ENCODE measurements at places on chromosomes 6 and 20.

- no peak for DNase-seq
Measured at GRCh38 chr6:86978251-86978650, 40.9 kb downstream of the HTR1E start.

DNA sequence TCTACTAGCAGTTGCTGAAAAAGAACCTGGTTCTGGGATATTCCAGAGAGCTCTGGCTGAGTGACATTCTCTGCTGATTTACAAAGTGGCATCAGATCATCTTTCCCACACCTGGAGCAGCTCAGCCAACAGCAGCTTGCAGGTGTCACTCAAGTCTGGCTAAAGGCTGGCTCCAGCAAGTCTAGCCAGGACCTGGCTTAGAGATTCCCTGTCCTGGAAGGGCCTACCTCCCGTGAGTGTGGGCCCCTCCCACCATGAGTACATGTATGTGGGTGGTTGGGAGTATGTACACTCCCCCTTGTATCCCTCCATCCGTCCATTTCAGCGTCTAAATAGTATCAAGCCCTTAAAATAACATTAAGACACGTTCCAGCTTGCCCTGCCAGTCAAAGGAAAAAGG, 539.3 kb upstream of the ID4 start:
- no peak for DNase-seq

- DNase-seq = no peak
Measured at GRCh38 chr6:16301511-16301910, 63.1 kb downstream of the GMPR start.

DNA sequence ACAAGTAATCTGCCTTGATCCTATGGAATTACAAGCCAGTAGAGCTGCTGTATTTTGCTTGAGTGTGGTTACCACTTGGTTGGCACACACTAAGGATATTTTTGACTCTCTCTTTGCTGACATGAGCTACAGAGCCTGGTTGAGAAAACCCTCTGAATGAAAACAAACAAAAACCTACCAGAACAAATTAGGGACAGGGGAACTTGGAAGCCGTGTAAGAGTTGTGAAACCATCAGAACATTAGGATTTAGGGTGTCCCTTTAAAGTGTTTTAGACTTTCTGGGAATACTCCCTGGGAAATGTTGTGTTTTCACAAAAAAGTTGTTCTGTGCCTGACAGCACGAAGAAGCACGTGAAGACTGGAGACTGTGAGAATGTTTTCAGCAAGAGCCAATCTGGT, 20.5 kb upstream of the PDE7B start:
- no peak for DNase-seq

DNA sequence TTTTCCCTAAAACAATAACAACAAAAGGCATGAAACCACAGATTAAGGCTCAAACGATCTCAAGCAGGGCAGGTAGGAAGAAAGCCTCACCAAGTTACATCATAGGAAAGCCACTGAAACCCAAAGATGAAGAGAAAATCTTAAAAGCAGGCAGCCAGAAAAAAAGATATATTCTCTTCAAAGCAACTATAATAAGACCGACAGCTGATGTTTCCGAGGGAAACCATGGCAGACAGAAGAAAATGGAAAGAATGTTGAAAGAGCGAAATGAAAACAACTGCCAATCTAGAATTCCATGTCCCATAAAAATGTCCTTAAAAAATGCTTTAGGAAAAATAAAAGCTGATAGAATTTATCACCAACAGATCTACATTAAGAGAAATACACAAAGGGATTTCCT, 161.5 kb upstream of the THBS2 start:
- DNase-seq = no peak

DNA sequence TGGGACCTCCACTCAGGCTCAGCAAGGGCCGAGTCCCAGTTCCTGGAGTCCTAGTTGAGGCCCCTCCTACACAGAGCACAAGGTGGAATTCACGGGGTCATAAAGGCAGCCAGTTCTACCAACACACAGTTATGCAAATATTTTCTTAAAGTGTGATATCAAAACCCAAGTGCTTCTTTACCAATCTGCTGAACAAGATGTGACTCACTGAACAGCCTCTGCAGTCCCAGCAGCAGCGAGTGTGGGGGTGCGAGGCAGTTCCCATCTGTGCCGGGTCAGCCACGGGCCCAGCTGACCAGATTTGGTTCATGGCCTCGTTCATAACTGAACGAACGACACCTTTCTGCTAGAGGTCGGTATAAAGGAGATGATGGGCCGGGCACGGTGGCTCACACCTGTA, 4.5 kb upstream of the TCEA2 start:
- DNase-seq = peak; percentile 45

DNA sequence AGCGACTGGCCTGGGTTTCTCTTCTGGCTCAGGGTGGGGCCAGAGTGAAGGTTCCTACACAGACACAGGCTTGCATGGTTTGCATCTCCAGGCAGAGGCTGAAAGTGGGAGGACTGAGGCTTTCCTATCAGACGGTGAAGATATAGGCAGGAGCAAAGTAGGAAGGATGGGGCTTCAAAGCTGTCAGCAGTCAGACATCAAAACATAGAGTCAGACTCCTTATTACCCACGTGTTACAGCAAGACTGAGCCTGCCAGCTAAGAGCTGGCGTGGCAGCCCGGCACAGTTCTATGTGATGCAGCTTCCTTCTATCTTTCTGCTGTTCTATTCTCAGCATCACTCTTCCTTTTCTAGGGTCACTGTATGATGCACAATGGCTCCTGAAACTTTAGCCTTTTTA, 445.1 kb downstream of the DOK5 start:
- no peak for DNase-seq

GRCh38 chr6:2182251-2182650, 63.2 kb downstream of the GMDS start:
- no peak for DNase-seq

DNA sequence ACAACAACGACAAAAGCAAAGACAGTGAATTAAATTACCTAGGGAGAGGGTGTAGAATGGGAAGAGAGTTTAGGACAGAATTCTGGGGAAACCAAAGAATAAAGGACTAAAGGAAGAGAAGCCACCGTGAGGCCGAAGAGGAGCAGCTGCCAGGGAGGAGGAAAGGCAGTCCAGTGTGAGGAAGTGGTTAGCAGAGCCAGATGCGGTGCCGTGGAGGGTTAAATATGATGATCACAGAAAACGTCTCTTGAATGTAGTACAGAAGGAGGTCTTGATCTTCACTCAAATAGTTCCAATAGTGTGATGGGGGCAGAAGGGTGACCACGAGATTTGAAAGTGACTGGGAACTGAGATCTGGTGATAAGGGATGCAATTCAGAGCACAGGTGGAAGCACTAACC, 67.7 kb downstream of the TMEM244 start:
- DNase-seq = no peak

DNA sequence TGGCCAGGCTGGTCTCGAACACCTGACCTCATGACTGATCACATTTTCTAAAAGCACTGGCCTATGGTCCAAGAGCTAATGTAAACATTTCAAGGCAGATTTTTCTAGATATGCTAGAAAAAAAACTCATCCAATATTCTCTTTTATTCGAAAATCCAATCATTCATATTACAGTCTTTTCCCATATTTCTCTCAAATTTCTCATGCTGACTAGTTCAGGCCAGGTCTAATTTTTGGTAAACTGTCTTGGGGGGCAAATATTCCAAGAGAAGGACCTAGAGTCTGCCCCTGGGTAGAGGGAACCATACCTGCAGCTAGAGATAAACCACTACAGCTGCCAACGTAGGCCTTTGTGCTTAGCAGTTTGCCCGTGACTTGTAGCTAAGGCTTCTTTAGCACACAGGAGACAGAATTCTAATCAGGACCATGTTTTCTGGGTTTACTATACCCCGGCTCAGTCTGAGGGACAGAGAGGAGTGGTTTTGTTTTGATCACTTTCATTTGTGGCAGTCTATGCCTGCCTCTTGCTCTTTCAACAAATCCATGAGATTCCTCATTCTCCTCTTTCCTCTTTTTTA, 71.8 kb upstream of the CITED2 start:
- DNase-seq = no peak

DNA sequence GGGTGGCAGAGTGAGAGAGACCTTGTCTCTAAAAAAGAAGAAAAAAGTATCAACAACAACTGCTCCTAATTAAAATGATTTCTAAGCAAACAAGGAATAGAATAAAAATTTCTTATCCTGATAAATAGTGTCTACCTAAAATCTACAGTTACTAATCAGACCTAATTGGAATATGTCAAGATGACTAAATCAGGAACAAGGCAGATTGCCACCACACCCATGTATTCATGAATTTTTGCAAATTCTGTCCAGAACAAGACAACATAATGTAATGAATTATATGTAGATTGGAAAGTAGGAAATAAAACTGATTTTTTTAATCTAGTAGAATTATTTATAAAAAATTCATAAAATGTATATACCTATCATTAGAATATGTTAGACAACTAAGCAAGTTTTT, 339.8 kb downstream of the NKAIN2 start:
- DNase-seq = no peak

DNA sequence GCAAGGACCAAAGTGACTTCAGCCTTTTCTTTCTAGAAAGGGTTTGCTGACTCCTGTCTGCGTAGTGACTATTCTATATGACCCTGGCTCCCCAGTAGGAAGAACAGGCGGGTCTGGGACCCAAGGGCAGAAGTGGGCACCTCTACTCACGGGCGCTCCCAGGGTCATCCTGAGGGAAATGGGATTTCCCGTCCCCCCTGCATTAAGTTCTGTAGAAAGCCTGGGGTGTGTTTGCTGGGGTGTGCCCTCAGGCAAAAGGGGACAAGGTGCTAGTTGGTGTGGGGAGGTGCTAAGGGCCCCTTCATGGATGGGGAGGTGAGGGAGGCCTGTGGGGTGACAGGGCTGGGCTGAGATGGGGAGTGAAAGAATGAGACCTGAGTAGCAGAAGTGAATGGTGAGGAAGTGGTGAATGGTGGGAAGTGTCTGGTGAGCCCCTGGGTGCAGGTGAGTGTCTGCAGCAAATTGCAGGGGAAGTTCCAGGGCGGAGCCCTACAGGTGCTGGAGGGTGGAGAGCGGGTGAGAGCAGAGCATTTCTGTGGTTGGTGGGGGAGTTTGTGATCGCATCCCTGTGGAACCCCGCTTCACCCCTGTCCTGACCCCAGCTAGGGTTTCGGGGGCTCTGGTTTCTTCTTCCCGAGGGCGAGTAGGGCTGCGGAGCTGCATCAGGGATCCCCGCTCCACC, 21.1 kb downstream of the RAET1L start:
- no peak for DNase-seq

- DNase-seq = peak; percentile 78
Measured at GRCh38 chr6:37058084-37058586, 52.7 kb downstream of the FGD2 start.

- DNase-seq = no peak
Measured at GRCh38 chr6:30470968-30471367, 18.3 kb upstream of the HLA-E start.

- no peak for DNase-seq
Measured at GRCh38 chr6:36815962-36816735, 23.1 kb downstream of the CPNE5 start.

DNA sequence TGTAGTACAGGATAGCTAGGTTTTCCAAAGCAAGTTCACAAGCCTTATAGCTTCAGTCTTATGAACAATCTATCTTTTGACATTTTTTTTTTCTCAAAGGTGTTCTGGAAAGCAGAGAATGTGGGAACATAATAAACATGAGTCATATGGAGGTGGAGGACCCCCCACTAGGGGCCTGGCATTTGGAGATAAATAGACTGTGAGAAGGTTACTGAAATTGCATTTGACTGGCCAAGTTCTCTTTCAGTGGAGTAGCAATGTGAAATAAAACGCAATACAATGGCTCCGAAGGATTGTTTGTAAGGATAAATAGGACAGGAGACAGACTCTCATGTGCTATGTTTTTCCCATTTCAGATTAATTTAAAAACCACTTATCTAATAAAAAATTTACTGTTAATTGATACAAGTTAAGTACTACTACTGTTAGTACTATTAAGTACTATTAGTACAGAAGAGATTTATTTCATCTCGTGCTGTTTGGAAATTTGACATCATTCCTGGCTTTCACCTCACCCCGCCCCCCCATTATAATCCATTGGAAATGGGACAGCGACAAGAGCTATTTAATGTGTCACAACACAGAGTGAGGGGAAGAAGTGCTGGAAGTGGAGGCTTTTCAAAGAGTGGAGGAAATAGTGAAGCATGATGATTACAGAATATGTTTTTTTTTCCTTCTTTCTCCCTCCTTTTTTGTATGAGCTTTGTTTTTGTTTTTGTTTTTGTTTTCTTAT, 122.6 kb upstream of the ID4 start:
- DNase-seq = no peak

DNA sequence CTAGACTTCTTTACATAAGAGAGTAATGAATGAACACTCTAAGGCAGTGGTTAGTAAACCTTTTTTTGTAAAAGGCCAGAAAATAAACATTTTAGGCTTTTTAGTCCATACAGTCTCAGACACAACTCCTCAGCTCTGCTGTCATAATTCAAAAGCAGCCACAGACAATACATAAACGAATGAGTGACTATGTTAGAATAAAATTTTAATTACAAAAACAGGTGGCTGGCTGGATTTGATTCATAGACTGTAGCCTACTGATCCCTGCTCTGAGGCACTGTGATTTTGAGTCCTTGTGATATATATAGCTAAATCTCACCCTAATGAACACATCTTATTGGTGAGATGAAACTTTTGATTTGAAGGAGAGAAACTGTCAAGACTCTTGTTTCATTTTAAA, 155.1 kb downstream of the AIG1 start:
- no peak for DNase-seq

- DNase-seq = peak; percentile 11
Measured at GRCh38 chr6:150841697-150842096, 23.8 kb upstream of the MTHFD1L start.
